Right kidney (tissue), 9 donors: ENCODE measurements at places on chromosomes 6 and 20.

DNA sequence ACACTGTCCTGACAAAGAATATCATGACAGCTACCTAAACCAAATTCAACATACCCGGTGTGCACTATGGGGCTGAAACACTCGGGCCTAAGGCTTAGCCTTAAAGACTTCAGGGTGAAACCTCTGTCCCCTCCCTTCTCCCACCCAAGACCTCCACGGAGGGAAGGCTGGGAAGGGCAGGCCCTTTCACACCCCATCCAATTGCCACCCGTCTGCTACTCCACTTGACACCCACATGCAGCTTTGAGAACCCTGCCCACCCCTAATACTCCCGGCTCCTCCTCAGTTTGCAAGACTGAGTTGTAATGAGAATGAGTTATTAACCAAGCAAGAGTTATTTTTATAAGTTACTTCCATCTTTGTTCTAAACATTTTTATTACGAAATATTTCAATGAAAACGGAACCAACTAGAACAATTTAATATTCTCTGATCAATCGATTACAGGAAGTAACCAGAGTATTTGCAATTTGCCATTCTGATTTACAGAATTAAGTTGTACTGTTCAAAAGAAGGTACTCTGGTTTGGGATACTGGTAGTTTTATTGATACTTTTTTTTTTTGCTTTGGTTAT is 3.7 kb downstream of the TAF4 start:
- DNase-seq, result no peak

GRCh38 chr6:109009962-109010704 is 84.5 kb downstream of the SESN1 start:
- no peak for DNase-seq

DNA sequence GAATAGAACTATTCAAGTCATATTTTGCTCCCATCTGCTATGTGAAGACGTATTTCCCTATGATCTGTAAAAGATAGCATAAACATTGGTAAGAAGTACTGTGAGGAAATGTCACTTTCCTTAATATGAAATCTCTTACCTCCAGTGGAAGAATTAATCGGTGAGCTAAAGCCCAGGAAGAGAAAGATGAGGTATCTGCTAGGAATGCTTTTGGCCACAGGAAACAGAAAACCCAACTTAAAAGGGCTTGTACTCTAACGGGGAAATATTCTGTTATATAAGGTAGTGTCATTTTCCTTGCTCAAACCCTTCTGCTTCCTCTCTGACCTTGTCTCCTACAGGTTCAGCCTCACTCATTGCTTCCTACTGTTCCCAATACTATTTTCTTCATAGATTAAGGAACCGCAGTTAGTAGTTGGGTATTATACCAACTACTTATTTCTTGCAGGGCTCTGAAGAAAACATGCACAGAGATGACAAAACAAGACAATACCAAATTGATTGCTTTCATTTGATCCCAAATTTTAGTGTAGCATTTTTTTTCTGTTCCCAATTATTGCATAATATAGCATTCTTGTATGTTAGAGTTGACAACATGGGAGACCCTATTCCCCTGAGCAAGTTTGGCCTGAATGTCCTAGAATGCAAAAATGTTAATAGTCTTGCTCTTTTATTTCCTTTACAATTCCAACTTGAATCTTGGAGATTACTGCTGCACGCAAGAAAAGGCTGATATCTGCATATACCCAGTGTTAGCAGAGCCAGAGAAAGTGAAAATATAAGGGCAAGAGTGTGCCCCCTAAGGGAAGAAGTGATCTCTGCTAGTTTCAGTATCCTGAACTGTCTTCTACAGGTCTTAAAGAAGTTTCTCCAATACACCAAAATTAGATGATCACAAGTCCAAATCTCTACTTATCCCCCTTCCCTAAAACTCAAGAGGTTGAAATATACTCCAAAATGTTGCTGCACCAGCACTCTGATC is 65.3 kb downstream of the AFG1L start:
- no peak for DNase-seq

- no peak for DNase-seq
Observed at GRCh38 chr6:160966493-160967229, 24.9 kb upstream of the MAP3K4 start.

- DNase-seq, result peak; percentile 61
Observed at GRCh38 chr6:149060300-149060984, 257.1 kb upstream of the TAB2 start.

DNA sequence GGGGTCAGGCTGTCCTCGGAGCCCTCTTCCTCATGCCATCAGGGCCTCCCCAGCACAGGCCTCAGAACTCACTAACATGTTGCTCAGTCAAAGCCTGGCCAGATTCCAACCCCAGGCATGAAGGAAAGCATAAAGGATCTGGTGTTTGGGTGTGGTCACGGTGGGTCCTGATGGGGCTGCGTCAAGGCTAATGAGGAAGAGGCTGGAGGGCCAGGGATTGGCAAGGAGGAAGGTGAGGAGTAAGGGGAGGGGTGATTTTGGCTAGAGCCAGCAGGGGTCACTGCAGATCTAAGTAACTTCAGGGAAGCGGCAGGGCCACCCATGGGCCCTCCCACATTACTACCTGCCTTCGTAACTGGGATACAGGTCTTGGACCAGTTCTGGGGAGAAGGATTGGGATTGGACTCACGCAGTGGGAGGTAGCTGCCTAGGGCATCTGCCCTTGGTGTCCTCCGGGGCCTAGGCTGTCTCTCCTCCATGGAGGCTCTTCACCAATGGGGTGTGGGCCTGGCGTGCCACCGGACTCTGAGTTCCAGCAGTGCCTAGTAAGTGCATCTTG is 36.2 kb upstream of the MRPS18A start:
- DNase-seq, result peak; percentile 41

DNA sequence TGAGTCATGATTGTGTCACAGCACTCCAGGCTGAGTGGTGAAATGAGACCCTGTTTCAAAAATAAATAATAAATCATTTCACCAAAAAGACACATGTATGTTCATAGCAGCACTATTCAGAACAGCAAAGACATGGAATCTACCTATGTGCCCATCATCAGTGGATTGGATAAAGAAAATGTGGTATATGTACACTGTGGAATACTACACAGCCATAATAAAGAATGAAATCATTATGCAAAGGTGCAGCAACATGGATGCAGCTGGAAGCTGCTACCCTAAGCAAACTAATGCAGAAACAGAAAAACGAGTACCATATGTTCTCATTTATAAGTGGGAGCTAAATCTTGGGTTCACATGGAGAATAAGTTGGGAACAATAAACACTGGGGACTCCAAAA is 33.1 kb downstream of the ZNF451 start:
- no peak for DNase-seq

DNA sequence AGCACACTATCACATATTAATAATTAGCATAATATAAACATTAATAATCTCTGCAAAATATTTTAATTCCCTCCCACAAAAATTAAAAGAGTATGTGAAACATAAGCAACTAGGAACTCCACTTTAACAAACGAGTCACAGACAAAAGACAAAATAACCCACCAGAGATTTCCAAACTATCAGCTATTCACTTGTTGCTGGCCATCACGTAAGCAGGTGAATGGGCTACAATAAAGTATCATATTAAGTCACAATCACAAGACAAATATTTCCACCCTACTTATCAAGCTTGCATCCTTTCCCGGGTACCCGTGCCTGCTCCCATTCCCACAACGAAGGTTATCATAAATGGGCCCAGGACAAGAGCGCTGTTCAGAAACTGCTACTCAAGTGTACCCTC is 2.5 kb downstream of the HDAC2 start:
- no peak for DNase-seq

- peak; percentile 45 for DNase-seq
Observed at GRCh38 chr6:154343473-154344308, 12.9 kb downstream of the IPCEF1 start.

- DNase-seq, result no peak
Observed at GRCh38 chr6:128167552-128167951, 266.7 kb upstream of the THEMIS start.

GRCh38 chr6:16180696-16181438 is 52.0 kb downstream of the MYLIP start:
- DNase-seq, result no peak

DNA sequence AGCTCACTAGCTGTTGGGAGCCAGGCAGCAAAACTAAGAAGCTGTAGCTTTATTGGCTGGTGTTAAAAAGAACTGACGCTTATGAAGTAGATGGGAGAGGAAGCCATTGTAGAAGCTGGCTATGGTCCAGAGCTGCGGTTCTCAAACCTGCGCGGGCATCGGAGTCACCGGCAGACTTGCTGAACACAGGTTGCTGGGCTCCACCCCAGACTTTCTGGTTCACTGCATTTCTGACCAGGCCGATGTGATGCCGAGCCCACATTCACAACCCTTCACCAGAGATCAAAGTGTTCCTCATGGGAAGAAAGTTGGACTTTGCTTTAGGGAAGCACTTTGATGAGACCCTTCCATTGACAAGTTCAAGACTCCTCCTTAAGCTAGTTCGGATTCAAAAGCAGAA is 231.6 kb downstream of the QKI start:
- no peak for DNase-seq

GRCh38 chr6:40803897-40804702 is 216.9 kb upstream of the LRFN2 start:
- no peak for DNase-seq
